ENCODE measurements at places on chromosomes 7 and 10.
A peak's percentile ranks its signal among the peaks of the same experiment; 100 is the strongest.

DNA sequence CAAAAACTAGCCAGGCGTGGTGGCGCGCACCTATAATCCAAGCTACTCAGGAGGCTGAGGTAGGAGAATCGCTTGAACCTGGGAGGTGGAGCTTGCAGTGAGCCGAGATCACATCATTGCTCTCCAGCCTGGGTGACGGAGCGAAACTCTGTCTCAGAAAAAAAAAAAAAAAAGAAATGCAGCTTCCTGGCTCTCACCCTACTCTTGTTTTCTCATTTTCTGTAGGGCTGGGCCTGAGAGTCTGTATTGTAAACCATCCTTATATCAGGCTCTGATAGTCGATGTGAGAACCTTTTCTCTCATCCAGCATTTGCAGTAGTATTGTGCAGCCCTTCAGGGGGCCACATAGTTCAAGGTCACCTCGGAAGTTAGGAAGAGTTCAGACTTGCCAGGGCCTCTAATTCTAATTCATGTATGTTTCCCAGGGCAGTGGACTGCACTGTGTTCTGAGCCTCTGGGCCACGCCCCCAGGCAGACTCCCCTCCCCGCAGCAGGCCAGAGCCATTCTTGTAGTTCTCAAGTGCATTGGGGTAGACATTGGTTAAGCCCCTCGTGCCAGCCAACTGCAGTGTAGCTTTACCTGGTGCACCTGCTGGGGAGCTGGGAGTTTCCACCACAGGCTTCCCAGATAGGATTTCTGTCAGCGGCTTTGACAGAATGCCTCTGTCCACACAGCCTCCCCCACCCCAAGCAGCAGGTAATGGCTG, 38.3 kb upstream of the PDCD4 start:
- no peak for DNase-seq

- DNase-seq, result no peak
These were observed 774.5 kb upstream of the LRRTM3 start for GRCh38 chr10:66151346-66151745.

- no peak for DNase-seq
These were observed 62.5 kb downstream of the TMEM130 start for GRCh38 chr7:98807068-98808048.

GRCh38 chr7:40805361-40805760, 670.6 kb downstream of the SUGCT start:
- DNase-seq, result no peak

DNA sequence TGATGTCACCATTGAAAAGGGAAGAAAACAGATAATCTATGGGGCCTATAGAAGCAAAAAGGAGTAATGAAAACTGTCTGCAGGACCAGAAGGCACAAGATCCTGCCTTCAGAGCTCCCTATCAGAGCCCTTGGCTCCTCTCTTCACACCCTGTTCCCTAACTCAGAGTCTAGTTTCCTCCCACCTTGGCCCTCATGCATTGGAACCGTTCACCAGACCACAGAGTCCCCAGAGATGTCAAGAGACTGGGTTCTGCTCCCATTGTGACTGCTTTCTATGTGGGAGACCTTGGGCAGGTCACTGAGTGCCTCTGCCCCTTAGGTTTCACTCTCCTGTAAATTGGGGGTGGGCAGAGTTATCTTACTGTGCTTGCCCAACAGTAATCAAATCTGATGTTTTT, 80.1 kb upstream of the RPA3 start:
- no peak for DNase-seq

- DNase-seq, result no peak
These were observed 159.5 kb downstream of the CPEB3 start for GRCh38 chr10:92131275-92131820.

- DNase-seq, result no peak
These were observed 5.3 kb downstream of the ARPC1A start for GRCh38 chr7:99331002-99331401.

DNA sequence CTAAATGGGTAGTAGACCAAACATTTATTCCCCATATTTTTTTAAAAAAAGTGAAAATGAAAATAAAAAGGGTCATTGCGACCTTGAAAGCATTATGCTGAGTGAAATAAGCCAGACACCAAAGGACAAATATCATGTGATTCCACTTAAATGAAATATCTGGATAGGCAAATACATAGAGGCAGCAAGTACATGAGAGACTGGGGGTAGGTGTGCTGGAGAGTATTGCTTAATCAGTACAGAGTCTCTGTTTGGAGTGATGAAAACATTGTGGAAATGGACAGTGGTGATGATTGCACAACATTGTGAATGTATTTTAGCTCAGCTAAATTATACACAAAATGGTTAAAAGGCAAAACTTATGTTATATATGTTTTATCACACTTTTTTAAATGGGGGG, 169.4 kb downstream of the AKR1D1 start:
- DNase-seq, result no peak

DNA sequence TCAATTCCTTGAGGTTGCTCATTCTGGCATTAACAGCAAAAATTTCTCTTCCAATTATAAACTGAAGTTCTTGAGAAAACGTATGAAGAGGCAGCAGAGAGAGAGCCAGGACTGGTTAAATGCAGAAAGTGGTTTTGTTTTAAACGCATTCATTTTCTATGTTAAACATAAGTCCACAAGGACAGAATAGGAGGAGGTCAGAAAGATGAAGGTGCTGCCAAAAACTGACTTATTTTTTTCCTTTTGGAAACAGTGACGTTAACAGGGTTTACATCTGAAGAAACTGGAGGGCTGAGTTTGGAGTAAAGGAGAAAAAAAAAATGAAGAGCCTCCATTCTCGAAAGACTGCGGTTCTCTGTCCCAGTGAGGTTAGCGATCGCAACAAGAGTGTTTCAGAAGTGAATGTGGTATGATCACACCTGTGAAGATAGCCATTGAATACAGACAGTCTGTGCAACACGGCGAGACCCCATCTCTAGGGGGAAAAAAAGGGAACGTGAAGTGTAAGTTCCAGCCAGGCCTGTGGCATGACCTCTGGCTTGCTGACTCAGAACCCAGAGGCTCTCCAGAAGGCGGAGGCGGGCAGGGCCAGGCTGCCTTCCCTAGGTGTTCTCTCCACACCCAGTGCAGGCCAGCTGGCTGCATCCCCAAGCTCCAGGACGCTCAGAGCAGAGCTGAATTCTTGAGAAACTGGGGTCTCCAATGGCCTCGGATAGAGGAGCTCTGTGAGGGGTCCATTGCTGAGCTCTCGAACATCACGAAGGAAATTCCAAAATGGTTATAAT, 84.0 kb downstream of the CHST15 start:
- peak; percentile 68 for DNase-seq

- no peak for DNase-seq
These were observed 806.1 kb downstream of the TNS3 start for GRCh38 chr7:46775776-46776175.

DNA sequence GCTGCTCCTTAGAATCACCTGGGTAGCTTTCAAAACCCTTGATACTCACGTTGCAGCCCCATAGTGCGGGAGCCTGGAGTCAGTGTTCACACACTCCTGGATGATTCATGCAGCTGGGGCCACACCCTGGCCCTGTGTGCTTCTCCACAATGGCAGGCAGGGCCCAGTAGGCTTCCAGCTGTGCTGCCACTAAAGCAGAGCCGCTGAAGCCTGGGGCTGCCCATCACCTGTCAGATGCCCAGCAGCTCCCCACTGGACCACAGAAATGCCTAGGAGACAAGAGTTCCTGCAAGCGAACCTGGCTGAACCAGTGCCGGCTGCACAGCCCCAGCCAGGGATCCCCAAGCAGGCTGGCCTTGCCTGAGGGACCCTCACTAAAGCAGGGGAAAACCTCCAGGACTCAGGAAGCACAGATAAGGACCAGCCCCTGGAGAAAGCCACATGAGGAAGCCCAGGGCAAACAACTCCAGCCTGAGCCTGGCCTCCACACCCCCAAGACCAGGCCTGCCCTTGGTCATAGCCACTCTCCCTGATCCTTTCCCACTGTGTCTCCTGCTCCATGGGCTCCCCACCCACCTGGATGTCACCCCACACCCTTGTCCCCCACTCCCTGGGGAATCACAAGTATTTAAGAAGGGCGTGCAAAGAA, 111.9 kb downstream of the GRID1 start:
- DNase-seq, result peak; percentile 57

GRCh38 chr10:396535-397220, 261.4 kb downstream of the ZMYND11 start:
- no peak for DNase-seq

DNA sequence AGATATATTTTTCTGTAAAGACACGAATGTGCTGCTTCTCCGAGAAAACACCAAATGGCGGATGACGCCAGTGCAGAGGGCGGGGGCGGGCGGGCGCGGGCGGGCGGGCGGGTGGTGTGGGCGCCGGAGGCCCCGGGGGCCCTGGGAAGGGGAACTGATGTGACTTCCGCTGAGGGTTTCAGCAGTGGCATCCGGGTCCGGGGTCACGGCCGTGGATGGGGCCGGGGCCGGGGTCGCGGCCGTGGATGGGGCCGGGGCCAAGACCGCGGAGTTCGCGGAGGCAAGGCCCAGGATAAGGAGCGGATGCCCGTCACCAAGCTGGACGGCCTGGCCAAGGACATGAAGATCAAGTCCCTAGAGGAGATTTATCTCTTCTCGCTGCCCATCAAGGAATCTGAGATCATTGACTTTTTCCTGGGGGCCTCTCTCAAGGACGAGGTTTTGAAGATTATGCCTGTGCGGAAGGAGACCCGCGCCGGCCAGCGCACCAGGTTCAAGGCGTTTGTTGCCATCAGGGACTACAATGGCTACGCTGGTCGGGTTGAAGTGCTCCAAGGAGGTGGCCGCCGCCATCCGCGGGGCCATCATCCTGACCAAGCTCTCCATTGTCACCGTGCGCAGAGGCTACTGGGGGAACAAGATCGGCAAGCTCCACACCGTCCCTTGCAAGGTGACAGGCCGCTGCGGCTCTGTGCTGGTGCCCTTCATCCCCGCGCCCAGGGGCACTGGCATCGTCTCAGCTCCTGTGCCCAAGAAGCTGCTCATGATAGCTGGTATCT, 20.3 kb upstream of the IGF2BP3 start:
- no peak for DNase-seq

- no peak for DNase-seq
These were observed 17.5 kb upstream of the PLAU start for GRCh38 chr10:73893426-73893825.

- DNase-seq, result no peak
These were observed 136.0 kb downstream of the KIF20B start for GRCh38 chr10:89837165-89838043.

GRCh38 chr7:48261696-48262095, 90.4 kb downstream of the ABCA13 start:
- no peak for DNase-seq

- DNase-seq, result no peak
These were observed 146.3 kb downstream of the HIBADH start for GRCh38 chr7:27516421-27516820.

GRCh38 chr7:84790882-84791281, 396.0 kb downstream of the SEMA3D start:
- DNase-seq, result no peak

DNA sequence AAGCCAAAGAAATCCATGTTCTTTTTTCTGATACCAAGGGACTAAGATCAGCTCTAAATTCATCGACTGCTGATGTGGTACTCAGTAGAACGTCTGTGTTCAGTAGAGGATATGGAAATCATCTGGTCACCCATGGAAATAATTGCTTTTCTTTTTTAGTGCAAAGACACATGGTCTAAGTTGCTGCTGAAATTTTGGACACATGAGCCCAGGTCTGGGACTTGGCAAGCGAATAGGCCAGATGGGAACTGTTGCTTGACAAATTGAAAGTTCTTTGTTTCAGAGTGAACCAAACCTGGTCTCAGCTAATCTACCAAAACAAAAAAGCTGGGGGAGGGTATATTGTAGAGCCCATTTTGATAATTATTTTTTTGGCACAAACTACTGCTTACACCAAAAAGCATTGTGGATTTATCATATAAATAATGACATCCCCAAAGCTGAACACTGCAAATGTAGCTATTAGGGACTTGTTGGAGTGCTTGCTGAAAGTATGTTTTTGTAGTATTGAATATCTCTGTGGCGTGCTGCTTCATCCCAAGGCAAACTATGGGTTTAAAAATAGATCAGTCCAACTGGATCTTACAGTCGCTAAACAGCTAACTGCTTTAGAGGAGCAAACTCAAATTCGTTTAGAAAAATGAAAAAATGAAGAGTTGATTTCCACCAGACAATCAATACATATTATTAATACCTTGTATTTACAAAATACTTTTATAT, 144.7 kb downstream of the TRIL start:
- no peak for DNase-seq

GRCh38 chr10:126204320-126204719, 184.0 kb downstream of the ADAM12 start:
- no peak for DNase-seq

GRCh38 chr10:580778-581177, 108.7 kb downstream of the DIP2C start:
- DNase-seq, result no peak

DNA sequence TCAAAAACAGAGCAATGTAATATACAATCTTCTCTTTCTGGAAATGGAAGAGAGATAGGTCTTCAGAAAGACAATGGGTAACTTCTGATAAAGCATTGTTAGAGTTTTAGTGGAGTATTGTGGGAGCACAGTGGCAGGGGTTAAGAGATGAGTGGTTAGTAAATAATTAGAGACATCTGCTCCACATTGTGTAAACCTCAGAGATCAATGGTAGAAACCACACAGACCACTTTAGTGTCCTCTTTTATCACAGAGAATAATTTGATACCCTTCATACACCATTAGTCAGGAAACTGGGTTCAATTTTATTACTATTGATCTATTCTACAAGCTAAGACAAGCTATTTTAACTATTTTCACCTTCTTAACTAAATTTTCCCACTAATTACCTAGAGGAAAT, 35.9 kb upstream of the MAGI2 start:
- DNase-seq, result no peak

DNA sequence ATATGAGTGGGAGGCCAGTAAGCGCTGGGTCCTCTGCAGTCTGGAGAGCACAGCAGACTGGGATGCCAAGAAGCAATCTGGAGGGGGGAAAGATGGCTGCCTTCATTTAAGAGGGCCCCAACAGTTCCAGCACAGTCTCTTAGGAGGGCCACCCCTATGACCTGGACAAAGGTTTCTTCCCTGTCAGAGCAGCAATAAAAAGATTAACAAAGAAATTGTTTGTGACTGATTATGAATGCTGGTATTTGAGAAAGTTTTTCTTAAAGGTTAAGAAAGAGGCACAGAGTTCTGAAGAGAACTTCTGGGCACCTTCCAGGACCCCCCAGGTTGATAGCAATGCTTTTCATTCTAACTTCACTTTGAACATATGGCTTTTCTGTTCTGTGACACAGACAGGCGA, 52.3 kb downstream of the CYP26A1 start:
- DNase-seq, result no peak

GRCh38 chr10:34809796-34810195, 5.3 kb downstream of the PARD3 start:
- DNase-seq, result no peak

Data from chondrocyte (in vitro differentiated cells).